ENCODE measurements at places on chromosomes 11 and 22.

DNA sequence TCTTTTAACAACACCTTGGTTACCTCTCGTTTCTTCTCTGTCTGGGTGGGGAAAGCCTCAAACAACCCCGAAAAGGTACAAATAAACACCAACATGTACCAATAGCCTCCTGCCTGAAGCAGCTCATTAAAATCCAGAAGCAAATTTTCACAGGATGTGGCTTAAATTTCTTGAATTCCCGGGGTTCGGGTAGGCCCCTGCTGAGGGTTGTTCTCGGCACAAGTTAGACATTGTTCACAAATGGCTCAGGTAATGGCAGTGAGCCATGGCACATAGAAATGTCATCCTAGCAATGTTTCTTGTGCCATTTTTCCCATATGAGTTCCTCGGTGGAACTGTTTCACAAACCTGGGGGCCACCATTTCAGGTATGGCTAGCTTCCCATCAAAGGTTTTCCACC is 19.7 kb upstream of the GLYATL1 start:
- DNase-seq: no peak

DNA sequence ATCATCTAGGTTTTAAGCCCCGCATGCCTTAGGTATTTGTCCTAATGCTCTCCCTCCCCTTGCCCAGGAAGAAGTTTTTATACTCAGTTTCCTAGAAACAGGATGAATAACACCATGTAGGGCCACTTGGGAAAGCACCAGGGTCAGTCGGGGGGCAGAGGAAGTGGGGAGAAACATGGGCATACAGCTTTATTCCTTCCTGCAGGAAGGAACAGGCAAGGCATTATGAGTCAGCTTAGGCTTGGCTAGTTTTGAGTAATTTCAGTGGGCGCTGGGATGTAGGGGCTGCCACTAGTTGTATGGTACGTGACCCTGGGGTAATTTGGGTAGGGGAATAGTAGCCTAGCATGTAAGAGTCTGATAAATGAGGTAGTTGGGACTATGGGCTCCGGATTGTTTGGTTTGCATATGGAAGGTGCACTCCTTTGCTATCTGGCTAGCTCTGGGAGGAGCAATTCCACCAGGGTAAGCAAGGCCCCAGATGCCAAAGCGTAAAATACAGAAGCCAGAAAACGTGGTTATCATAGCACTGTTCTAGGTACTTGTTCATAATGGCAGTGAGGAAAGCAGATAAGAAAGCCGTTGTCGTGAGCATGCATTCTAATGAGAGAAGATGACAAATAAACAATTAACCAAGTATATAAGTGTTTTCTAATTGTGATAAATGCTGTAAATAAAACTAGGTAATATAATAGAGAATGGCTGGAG is 24.8 kb downstream of the ACER3 start:
- peak; percentile 88 for DNase-seq

- DNase-seq: peak; percentile 33
Observed at GRCh38 chr11:30282289-30282631, 40.6 kb upstream of the ARL14EP start.

DNA sequence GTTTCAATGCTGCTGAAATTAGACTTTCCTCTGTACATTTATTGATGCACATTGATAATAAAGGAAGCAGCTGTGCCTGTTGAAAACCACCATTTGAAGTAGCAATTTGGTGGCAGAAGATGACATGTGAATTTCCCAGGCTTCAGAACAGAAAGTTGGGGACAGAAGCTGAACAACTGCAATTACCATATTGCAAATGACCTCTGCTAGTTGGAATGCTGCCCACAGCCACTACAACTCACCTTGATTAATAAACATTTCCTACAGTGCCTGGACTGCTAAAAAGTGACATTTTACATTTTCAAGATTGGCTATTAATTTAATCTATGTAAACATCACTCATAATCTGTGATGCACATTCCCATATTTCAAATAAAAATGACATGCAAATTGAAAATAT is 208.6 kb downstream of the LUZP2 start:
- DNase-seq: no peak

GRCh38 chr22:25564979-25565677 is 653 bp downstream of the GRK3 start:
- DNase-seq: no peak

DNA sequence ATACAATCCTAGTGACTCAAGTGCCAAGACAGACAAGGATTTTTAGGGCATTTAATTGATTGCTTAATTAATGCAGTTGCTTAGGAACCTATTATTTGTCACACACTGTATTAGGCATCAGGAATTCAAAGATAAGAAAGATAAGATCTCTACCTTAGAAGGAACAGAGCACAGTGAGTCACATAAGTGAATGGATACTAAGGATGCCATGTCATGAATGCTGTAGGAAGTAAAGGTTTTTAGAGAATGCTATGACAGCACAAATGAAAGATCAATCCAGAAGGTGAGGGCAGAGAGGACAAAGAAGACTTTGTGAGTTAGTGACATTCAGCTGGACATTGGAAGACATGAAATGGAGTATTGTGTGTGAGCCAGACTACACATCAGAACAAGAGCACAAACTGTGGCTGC is 147.9 kb upstream of the DDI1 start:
- peak; percentile 1 for DNase-seq

DNA sequence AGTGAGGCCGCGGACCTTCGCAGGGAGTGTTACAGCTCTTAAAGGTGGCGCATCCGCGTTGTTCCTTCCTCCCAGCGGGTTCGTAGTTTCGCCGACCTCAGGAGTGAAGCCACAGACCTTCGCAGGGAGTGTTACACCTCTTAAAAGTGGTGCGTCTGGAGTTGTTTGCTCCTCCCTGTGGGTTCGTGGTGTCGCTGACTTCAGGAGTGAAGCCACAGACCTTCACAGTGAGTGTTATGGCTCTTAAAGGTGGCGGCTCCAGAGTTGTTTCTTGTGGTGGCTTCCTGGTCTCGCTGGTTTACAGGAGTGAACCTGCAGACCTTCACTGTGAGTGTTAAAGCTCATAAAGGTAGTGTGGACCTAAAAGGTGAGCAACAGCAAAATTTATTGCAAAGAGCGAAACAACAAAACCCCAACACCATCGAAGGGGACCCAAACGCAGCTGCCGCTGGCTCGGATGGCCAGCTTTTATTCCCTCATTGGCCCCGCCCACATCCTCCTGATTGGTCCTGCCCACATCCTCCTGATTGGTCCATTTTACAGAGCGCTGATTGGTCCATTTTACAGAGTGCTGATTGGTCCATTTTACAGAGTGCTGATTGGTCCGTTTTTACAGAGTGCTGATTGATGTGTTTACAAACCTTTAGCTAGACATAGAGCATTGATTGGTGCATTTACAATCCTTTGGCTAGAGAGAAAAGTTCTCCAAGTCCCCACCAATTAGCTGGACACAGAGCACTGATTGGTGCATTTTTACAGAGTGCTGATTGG is 1.2 kb upstream of the TMEM45B start:
- no peak for DNase-seq

DNA sequence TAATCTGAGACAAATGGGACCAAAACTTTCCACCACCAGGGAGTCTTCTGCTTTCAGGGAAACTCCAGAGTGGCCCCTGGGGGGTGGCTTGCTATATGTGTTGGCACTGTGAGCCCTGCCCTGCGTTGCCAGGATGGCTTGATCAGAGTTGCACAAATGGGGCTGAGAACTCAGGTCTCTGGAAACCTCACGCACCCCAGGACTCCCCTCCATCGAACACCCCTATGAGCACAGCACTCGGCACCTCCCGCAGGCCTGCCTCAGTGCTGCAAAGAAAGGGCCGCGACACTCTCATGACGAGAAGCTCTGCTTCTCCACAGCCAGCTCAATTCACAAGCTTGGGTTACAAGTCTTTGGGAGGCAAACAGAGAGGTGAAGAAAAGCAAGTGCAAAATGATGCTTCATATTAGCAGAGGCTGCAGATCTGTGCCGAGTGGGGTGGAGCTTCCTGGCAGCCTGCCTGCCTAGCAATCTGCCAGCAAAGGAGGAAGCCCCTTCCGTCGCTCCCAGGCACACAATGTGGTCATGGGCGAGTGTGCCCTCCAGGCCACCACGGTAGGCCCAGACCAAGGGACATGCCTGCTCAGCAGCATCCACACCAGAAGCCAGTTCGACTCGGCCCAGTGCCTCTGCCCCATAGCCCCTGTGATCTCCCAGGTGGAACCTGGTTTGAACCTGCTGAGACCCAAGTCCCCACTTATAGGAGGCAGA is 55.7 kb downstream of the MYH9 start:
- no peak for DNase-seq

- DNase-seq: no peak
Observed at GRCh38 chr11:95182397-95182796, 48.6 kb downstream of the SESN3 start.

- DNase-seq: no peak
Observed at GRCh38 chr22:41681616-41682015, 7.1 kb downstream of the SNU13 start.

- no peak for DNase-seq
Observed at GRCh38 chr11:44824300-44824704, 97.5 kb downstream of the TSPAN18 start.

DNA sequence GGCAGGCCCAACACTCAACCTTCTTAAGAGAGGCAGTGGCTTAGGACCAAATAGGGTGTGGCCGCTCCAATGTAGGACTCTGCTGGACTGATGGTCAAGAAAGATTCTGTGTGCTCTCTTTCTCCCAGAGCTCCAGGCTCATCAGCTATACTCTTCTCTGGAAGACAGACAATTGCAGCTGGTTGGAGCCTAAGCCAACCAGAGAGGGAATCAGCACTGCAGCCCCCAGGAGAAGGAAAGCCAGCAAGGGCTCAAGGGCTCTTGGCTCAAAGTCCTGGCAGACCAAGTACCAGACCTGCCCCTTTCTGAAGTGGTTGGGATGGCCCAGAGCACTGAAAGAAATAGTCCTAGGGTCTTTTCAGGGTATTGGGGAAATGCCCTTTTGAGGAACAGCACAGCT is 1077.3 kb downstream of the NTM start:
- DNase-seq: no peak

- DNase-seq: no peak
Observed at GRCh38 chr22:50544746-50545253, 899 bp upstream of the KLHDC7B start.

DNA sequence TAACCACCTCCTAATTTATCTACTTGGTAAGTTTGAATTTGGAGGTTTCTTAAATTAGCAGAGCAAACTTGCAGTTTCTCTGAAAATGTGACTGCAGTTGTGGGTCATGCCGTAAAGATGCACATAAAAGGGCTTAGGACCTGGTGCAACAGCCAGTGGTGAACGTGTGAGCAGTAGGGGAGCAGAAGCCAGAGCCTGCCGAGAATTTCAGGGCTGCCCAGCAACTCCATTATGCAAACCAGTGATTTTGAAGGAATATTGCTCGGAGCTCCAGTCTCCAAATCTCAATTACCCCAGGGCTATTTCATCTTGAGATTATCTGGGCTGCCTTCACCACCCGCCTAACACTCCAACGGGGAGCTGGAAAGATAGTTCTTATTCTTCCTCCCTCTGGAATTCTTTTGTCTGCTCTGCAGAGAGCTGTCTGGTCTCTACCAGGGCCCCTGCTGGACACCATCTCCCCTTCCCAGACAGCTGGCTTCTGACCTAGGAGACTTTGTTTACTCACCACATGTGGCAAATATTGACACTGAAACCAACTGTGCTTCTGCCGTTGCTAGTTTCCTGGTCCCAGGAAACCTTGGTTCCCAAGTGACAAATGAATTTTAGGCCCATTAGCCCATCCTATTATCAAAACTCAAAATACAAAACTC is 93.9 kb downstream of the DSCAML1 start:
- no peak for DNase-seq

DNA sequence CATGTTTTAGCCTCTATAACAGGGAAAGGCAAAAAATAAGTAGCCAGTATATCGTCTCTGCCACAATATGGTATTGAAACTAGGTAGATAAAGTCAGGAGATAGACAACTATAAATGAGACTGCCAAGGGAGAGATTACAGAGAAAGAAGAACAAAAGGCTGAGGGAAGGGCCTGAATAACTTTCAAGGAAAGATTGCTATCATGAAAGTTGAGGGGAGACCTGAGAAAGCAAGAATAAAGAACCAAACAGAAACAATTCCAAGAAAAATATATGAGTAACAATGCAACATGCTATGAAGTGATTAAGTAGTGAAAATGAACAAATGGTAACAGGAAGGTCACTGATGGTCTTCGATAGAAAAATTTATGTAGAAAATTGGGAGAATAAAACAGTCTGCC is 690.1 kb downstream of the METTL15 start:
- no peak for DNase-seq

DNA sequence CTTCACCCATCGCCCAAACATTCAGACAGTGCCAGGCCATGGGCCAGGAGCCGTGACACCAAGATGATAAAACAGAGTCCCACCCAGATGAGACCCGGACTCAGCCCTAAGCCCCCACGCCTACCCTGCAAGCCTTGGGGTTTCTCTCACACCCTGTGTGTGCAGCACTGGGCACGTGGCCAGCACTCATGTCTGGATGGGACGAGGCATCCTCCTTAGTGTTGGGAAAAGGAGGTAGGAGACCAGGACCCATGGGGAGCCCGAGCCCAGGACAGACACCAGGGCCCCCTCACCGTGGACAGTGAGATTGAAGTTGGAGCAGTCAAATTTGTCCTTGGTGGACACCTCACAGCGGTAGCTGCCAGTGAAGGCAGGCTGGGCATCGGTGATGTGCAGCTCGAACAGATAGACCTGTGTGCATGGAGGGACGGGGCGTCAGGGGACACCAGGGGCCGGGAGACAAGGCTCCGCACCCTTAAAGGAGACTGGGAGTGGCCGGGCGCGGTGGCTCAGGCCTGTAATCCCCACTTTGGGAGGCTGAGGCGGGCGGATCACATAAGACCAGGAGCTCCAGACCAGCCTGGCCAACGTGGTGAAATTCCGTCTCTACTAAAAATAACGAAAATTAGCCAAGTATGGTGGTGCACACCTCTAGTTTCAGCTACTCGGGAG is 4.2 kb downstream of the MYBPC3 start:
- no peak for DNase-seq

- DNase-seq: no peak
Observed at GRCh38 chr11:104781719-104782376, 116.4 kb downstream of the CASP12 start.

- no peak for DNase-seq
Observed at GRCh38 chr11:19199771-19200170, 2.0 kb downstream of the CSRP3 start.

DNA sequence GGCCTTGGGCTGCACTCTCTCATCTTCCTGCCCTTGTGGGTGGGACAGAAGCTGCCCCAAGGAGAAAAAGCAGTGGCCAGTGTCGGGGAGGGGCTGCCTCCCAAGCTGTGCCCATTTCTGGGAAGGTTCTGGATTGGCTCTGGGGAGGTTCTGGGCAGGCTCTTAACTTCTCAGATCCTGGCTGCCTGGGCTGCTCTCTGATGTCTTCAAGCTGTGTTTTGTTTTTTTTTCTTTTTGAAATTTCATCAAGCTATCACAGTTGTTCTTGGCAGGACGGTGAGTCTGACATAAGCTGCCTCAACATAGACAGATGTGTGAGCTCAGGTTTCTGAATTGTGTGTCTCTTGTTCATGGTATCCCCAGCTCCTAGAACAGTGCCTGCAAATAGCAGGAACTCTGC is 1032.0 kb downstream of the BRD1 start:
- no peak for DNase-seq

GRCh38 chr11:120622189-120622875 is 110.8 kb downstream of the GRIK4 start:
- no peak for DNase-seq

Data from A172 (cell line).